ENCODE measurements at places on chromosomes 11 and 22.

GRCh38 chr11:11568651-11569229 lies 53.1 kb downstream of the GALNT18 start:
- no peak for DNase-seq

DNA sequence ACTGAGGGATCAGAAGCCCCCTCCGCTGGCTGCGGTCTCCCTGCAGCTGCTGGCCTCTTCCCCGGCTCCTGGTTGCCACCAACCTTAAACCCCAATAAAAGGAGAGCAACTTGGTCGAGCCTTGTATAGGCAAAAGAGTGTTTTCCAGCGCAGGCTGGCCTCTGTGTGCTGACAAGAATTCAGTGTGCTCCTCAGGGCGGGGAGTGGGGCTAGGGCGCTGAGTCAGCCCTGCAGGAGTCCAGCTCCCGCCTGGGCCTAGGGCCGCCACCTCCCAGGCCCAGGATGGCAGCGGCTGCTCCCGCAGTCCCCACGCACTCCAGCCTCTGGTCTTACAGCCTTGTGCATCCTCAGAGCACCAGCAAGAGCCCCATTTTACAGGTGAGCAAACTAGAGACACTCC lies at the start of gene SHISAL1:
Gene SHISAL1 (minus strand): TSS at position 186 of the 400 bp plus-strand sequence. CDS start 12,006 bp downstream, outside the sequence.
- DNase-seq, result no peak

- no peak for DNase-seq
Measured at GRCh38 chr11:132134322-132134721, 763.9 kb downstream of the NTM start.

DNA sequence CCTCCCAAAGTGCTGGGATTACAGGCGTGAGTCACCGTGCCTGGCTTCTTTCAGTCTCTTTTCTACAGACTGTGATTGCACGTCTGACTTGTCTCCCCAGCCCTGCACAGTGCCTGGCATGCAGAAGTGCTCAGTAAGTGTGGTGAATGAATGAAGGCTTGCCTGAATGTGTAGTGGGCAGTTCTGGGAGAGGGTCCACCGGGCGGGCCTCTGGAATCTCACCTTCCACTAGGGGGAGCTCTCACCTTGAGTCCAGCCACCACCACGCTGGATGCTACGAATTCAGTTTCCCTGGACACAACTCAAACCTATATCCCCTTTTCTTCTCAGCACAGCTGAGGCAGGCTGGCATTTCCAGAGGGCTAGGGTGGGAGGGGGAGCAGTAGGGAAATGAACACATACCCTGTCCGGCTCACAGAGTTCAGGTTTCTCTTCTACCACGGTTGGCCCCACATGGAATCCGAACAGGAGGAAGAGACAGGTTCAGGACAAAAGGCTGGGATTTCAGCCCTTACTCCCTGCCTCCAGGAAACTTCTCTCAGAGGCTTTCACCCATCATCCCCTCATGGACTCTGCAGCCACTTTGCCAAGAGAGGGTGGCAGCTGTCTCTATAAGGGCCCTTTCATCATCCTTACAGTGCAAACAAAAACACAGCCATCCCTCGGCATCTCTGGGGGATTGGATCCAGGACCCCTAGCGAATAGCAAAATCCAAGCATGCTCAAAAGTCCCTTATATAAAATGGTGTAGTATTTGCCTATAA lies 86.8 kb downstream of the NECTIN1 start:
- no peak for DNase-seq
